ENCODE measurements at places on chromosomes 13 and 19.

- DNase-seq, result no peak
Measured at GRCh38 chr19:15118248-15118647, 11.0 kb downstream of the SYDE1 start.

DNA sequence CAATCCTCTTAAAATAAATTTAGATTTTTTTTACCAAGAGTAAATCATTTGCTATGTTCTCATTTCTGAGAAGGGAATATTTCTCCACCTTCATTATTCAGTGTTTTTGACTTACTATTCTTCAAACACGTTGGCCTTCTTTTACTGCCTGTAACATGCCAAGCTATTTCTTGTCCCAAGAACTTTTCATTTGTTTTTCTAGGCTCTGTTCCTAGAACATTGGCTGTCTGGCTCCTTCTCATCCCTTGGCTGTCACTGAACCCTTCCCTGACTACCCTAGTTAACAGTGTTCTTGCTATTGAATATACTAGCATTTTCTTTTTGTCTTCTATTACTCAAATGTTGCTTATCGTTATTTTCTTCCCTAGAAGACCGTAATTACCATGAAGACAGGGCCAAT lies 248.1 kb downstream of the ITGBL1 start:
- no peak for DNase-seq

DNA sequence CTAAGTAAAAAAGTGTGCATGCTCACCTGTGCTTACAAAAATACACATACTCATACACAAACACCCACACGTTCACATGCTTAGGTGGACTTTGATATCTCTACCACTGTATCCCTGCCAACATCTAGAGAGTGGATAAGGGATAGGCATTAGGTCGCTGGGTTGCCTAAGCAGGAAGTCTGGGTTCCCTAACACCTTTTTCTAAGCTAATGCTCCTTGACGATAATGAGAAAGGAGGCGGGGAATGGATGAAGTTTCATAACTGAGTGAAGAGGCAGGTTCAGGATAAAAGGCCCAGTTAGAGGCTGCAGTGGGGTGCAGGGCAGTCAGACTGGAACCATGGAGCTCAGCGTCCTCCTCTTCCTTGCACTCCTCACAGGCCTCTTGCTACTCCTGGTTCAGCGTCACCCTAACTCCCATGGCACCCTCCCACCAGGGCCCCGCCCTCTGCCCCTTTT lies 41.9 kb upstream of the CYP2A7 start:
- no peak for DNase-seq

DNA sequence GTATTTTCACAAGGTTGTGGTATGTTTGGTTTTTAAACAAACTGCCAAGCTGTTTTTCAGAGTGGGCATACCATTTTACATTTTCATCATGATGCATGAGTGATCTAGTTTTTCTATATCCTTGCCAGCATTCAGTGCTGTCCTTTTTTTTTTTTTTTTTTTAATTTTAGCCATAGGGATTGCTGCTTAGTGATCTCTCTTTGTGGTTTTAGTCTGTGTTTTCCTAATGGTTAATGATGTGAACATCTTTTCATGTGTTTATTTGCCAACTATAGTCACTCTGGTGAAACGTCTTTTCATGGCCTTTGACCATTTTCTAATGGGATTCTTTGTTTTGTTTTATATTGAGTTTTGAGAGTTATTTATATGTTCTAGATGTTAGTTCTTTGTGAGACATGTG lies 59.7 kb downstream of the SHISA2 start:
- DNase-seq, result no peak

DNA sequence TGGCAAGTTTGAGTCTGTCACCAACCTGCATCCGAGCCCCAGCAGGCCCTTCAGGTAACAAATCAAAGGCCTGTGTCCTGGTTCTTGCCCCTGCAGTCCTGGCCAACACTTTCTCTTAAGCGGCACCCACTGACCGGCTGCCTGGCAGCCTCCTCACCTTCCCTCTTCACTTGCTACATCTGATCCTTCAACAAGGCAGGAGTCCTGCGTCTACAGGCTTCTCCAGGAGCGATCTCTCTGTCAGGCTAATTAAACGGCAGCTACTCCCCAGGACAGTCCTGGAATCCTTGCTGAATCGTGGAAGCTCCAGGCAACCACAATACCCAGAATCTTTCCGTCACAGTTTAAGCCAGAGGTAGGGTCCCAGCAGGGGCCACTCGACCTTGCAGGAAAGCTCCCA lies 41.1 kb upstream of the GAS6 start:
- no peak for DNase-seq

Data from NCI-H69 (cell line).